ENCODE measurements at places on chromosomes 2 and 18.

- no peak for DNase-seq
Observed at GRCh38 chr2:206083602-206084438, 2.2 kb downstream of the INO80D start.

DNA sequence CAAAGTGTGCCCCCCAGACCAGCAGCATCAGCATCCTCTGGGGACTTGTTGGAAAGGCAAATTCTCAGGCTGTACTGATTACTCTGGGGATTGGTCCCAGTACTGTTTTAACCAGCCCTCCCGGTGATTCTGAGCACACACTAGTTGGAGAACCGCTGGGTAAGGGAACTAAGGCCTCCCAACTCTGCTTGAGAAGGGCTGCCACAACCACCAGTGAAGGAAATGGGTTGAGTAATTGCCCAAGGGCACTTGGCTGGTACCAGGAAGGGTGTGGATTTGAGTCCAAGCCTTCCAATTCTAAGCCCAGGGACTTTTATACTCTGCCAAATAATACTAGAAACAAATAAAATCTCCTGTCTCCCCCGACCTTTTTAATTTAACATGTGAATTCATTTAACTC is 219.9 kb downstream of the SETBP1 start:
- no peak for DNase-seq

GRCh38 chr2:33704406-33704855 is 105.3 kb upstream of the FAM98A start:
- no peak for DNase-seq

DNA sequence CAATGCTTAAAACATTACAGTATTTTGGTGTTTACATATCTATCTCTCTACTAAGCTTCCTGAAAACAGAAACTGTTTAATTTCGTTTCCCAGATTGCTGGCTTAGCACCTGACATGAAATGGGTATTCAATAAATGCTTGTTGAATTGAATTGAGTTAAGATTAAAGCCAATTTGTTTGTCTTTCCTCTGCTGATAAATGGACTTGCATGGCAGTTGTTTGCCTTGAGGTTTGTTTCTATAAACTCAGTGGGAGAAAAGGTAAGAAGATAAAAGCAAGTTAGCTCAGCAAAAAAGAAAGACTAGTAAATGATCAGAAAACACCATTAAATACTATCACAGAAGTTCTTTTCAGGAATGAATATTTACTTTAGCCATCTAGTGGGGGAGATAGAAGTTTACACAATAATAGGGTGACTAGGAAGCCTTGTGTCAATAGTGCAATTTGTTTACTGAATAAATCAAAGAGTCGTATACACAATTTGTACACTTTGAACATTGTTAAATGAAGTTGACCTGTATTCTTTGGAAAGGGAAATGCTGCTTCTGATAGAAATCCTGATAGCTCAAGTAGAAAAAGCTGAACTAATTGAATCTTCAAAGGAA is 754.5 kb upstream of the FAM98A start:
- DNase-seq = no peak

- no peak for DNase-seq
Observed at GRCh38 chr2:229083606-229084340, 187.3 kb downstream of the PID1 start.

- no peak for DNase-seq
Observed at GRCh38 chr18:2207294-2207693, 364.0 kb downstream of the METTL4 start.

DNA sequence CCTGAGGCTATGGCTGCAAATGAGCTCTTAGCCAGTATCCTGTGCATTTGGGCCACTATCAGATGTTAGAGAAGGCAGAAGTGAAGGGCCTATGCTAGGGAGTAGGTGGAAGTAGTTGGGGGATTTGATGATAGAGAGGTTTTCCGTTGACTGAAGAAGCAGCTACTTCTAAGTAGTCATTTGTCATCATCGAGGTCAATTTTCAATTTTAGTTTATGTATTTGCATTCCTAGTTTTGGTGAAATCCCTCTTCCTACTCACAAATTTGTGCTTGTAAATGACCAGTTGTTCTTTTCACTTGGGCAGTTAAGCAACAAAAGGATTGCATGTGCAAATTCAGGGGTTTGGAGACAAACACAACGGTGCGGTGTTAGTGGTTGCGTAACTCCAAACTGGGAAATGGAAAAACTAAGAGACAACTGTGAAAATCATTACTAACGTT is 48.5 kb upstream of the PELI1 start:
- DNase-seq = no peak

DNA sequence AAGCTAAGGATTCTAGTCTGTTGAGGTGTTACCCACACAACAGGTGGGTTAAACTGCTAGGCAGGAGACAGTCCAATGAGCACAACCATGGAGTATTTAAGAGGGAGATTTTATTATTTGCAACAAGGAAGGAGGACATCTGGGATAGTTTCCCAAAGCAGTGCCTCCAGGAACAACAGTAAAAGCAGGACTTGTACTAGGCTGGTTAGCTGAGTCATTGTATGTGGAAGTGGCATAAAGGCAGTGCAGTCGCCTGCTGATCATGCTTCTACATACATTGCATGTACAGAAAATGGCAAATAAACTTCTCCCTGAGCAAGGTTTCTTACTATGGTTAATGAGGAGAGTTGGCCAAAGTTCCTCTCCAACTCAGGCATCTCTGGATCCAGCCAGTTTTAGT is 46.1 kb upstream of the CYTIP start:
- DNase-seq = no peak

DNA sequence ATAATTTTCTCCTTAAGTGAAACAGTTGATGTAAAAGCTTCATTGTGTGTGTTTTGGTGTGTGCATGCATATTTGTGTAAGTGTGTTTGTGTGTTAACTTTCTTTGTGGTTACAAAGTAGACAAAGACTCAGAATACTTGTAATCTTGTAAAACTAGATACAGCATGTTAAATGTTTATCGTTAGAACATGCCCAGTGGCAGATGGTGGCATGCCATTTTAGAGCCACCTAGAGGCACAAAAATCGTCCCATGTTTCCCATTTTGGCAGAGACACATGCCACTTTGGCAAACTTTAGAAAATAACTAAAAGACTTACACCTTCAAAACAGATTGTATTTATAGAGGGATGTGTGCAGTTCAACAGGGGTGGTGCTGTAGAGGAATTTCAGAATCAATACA is 224.1 kb downstream of the LRP1B start:
- no peak for DNase-seq

GRCh38 chr2:152407204-152407721 is 72.3 kb downstream of the FMNL2 start:
- DNase-seq = no peak

DNA sequence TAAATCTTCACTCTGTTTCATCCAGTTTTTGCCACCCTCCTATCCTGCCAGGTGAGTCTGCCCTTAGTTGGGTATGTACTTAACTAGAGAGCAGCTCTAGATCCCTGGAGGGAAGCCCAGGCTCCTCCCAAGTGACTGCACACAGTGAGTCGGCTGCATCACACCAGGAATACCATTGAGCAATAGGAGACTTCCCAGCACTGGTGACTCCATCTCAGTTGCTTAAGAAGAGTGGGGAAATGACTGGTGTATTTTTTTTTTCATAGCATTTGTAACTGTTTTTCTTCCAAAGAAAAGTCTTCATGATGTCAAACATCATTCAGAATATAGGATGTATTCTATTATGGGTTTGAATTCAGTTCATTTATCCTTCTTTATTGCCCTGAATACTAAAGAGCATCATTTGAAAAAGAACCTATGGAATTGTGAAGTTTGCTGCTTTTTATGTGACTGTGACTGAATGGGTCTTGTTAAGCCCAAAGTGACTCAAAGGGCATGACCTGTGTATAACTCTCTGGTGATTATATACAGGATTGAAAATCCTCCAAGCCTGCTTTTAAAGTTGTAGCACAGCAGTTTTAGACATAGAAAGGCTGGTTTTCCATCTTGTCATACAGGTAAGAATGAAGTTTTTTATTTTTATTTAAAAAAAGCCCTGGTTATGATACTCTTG is 84.3 kb downstream of the MAP3K20 start:
- DNase-seq = peak; percentile 92

GRCh38 chr2:186595219-186595618 is 5.4 kb downstream of the ITGAV start:
- no peak for DNase-seq

GRCh38 chr2:110871637-110872036 is 139.3 kb downstream of the ACOXL start:
- DNase-seq = no peak

- DNase-seq = no peak
Observed at GRCh38 chr2:41930807-41931566, 116.8 kb upstream of the PKDCC start.

GRCh38 chr18:59345556-59345955 is 13.5 kb downstream of the LMAN1 start:
- no peak for DNase-seq

GRCh38 chr2:54416166-54416813 is 39.8 kb upstream of the SPTBN1 start:
- DNase-seq = no peak

DNA sequence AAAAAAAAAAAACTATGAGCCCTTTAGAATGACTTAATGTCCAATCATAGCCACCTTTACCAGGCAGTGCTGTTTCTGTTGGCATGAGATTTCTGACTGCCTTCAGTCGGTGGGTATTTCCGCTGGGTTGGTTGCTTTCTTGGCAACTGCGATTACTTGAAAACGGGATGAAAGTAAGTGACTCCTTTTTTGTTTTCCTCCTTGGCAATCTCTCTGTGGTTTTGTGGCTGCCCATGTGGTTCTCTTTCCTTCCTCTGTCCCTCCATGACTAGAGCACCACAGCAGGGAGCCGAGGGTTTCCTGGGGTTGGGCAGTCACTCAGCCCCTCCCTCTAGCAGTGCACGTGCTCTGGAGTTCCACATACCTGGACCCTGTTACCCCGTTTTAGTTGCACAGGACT is 112.1 kb downstream of the KLHL29 start:
- DNase-seq = no peak

- DNase-seq = no peak
Observed at GRCh38 chr2:10989151-10989550, 77.4 kb downstream of the KCNF1 start.

DNA sequence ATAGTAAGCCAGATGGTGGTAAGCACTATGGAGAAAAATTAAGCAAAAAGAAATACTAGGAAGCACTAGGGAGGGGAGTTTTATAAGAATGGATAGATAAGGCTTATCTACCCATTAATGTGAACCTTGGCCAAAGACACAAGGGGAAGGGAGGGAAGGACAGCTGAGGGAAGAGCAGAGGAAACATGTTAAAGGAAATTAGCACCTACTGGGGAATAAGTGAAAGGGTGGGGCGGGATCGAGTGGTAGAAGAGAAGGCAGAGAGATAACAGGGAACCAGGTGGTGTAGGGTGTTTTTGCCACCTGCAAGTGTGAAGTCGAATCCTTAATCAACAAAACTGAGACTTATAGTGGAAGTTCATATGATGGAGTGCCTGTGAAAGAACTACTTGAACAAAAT is 1.7 kb downstream of the UNC80 start:
- DNase-seq = no peak

GRCh38 chr2:64857581-64858471 is 131.4 kb upstream of the SLC1A4 start:
- peak; percentile 75 for DNase-seq

GRCh38 chr2:86382108-86382507 is 44.7 kb upstream of the REEP1 start:
- no peak for DNase-seq

DNA sequence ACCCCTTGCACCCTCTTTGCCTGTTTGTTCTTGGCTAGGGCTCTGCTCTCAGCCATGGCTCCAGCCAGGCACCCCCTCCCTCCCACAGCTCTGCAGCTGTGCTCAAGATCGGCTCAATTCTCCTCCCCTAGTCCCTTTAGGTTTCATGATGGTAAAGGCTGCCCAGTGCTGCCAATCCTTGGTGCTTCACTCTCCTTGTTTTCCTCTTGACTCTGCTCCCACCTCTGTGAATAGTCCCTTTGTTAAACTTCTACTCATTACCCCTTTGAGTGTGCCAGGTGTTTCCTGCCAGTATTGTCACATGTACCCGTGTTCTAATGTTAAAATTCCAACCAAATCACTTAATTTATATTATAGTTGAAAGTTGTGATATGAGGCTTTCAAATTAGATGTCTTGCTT is 101.0 kb upstream of the CERS6 start:
- no peak for DNase-seq

- DNase-seq = no peak
Observed at GRCh38 chr2:108354136-108354535, 23.6 kb upstream of the SULT1C4 start.

DNA sequence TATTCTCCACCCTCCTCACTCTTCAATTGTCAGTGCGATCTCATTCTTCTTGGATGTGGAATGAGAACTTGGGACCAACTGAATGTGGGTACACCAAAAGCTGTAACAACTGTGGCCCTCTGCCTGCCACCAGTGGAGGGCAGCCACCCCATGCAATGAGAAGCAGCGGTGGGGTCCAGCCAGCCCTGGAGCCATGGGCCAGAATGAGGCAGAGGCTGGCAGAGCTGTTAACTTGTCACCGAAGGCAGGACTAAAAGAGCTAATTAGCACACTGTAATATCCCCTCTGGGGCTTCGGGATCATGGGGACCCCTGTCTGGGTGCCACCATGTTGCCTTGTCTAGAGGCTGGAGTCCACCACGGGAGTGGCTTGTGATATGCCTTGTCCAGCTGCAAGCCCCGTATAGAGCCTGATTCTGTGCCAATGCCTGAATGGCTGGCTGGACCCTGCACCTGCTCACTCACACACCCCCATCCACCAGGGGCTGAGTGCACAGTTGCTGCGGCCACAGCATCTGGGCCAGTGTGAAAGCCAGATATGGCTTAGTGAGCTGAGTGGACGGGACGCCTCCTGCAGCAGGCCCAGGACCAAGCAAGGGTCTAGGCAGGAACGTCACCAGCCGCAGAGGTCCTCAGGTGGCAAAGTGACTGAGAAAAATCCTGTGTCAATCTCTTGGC is 680.5 kb downstream of the DSC3 start:
- no peak for DNase-seq

DNA sequence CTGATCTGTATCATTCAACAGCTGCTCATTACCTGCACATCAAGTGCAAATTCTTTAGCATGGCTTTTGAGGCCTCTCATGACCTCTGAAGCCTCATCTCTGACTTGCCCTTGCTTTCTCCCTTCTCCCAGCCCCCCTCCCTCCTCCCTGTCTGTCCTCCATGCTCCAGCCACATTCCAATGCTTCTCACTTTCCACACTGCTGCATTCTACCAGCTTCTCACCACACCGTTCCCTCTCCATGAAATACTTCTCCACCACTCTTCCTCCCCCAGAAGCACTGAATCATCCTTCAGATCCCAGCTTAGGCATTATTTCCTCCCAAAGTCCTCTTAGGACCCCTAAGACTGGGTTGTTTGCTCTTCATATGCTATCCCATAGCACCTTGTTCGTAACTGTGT is 26.9 kb downstream of the GCG start:
- no peak for DNase-seq

DNA sequence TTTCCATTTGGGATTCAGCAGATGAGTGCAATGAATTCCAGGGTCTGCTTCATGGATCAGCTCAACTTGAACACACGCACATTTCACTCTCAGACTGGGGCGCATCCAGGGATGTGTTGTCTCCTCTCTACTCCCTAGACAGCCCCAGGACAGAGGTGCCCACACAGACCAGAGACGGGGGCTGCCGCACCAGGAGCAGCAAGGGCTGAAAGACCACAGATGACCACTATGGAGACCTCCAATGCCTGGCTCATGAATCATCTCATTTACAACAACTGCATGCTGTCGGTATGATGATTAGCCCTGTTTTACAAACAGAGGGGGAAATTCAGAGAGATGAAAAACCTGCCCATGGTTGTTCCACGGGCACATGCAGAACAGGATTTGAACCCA is 63.1 kb downstream of the CYP26B1 start:
- no peak for DNase-seq

All from fibroblast of skin of left biceps (primary cell).